ENCODE measurements at places on chromosomes 1 and 21.
A peak's percentile ranks its signal among the peaks of the same experiment; 100 is the strongest.

DNA sequence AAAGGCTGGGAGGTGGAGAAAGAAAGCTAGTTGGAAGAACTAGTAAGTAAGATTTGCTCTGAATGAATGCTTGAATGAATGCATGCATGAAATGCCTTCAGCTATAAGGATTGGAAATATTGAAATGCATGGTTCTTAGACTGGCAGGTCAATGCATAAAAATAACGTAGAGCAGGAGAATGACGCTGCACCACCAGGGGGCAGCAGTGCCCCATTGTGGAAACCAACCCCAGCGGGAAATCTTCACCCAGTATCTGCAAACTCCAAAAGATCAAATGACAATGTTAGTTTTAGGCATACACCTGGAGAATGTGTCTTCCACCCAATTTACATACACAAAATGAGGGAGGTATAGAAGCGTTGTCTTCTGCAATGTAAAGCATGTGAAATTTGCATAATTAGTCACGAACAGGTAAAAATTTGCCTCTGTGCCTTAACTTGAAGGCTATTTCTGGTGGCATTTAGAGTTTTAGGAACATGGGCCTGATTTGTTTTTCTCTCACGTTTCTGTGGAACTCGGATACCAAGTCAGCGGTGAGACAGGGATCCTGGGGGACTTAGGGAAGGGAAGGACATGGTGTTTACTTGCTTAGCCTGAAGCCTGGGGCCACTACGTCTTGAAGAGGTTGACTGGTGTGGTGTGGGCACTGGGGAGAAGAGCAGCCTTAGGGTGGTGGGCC is 78.6 kb downstream of the HHAT start:
- peak; percentile 83 for DNase-seq

GRCh38 chr1:23083714-23084480 is 64.6 kb downstream of the KDM1A start:
- DNase-seq, result no peak

- DNase-seq, result peak; percentile 23
Measured at GRCh38 chr1:71047635-71048607, at the start of gene PTGER3. TSS of gene PTGER3 (minus strand) at chr1:71047816. CDS start at chr1:71047577, 239 bp downstream.

GRCh38 chr1:245154429-245155271 is at the start of gene KIF26B:
TSS of gene KIF26B (plus strand) at chr1:245154985. CDS start at chr1:245155425, 440 bp downstream.
- DNase-seq, result no peak

GRCh38 chr1:41379738-41380130 is 18.5 kb downstream of the FOXO6 start:
- DNase-seq, result no peak

- no peak for DNase-seq
Measured at GRCh38 chr1:228143480-228144192, 3.6 kb downstream of the GUK1 start.

- no peak for DNase-seq
Measured at GRCh38 chr1:54114001-54114400, 38.8 kb downstream of the CDCP2 start.

DNA sequence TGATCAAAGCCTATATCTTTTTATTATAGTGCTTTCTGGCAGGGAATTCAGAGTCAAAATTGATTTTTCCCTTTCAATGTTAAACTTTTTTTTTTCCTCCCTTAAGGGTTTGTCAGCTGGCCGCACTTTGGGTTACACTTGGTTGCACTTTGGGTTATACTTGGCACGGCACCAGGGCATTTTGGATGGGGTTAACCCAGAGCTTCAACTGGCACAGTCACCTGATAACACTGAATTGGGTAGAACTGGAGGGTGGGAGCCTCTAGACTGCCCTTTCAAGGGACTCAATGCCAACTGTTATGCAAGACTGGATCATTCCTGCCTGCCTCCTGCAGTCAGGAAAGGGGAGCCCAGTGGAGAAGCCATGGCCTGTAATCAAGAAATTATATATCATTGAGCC is 211.5 kb downstream of the KCNJ6 start:
- DNase-seq, result no peak

GRCh38 chr1:17633654-17634053 is 94.2 kb downstream of the ARHGEF10L start:
- peak; percentile 74 for DNase-seq

GRCh38 chr1:53573522-53573921 is 114.3 kb downstream of the DMRTB1 start:
- no peak for DNase-seq

- no peak for DNase-seq
Measured at GRCh38 chr1:117657031-117657430, 51.2 kb downstream of the TENT5C start.

DNA sequence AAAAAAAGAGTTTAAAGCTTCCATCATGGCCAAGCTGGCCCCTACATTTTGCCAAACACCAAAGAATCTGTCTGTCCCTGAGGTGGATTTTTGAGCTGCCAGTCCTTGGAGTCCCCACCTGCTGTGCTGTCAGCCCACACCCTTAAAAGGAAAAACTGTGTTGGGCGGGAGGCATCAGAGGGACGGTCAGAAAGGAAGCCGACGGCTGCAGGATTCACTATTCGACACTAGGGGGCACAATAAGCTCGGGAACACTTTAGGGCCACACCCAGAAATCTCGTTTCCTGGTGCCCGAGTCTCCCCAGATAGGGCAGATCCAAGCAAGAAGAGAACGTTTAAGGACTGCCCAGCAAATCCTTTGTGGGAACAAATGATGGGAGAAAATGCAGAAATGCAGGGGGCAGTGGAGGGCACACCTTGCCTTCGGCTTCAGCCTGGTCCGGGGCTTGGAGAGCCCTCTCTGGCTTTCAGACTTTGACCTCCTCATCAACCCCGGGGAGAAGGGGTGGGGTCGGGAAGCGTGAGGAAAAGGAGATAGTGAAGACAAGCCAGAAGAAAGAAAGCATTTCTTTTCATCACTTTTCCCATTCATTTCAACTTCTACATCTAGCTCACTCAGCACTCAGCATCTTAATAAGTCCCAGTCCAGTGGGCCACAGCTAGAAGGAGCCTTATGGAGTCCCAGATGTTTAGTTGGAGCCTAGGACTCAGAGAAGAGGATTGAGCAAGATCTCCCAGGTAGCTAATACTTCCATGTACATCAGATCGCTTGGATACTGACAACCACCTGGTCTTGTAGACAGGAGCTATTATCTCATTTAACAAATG is 5.0 kb upstream of the CTTNBP2NL start:
- DNase-seq, result peak; percentile 99

- DNase-seq, result no peak
Measured at GRCh38 chr21:18937337-18937736, 533.8 kb upstream of the TMPRSS15 start.

DNA sequence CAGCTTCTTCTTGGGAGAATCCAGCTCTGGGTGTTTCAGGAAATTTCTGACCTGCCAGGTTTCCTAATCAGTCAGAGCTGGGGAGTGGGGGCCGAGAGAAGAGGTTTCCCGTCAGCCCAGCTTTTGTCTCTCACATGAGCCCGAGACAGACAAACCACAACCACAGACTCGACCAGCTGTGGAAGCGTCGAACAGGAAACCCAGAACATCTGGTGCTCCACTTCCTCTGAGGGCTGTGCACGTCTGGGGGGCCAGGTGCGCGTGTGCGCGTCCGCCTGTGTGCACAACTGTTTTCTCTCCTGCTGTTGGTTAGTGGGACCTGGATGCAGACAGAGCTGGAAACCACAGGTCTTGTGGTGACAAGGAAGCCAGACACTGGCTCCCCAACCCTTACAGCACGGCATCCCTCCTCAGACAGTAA is 113.0 kb upstream of the SLC25A33 start:
- DNase-seq, result no peak

DNA sequence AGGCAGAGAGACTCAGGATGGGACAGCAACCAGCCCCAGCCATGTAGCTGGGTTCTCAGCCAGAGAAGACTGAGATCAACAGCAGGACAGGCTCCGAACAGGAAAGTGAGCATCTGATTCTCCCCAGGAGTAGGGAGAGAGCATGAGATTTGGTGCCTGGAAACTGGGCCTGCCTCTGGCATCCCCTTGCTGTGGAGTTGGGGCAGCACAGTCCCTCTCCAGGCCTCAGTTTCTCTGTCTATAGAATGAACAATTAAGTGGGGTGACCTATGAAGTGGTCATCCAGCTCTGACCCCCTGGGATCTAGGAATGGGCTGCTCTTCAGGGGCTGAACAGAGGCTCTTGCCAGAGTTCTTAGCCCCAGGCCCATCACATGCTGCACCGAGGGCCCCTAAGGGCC is 55.6 kb downstream of the KLHDC7A start:
- no peak for DNase-seq

DNA sequence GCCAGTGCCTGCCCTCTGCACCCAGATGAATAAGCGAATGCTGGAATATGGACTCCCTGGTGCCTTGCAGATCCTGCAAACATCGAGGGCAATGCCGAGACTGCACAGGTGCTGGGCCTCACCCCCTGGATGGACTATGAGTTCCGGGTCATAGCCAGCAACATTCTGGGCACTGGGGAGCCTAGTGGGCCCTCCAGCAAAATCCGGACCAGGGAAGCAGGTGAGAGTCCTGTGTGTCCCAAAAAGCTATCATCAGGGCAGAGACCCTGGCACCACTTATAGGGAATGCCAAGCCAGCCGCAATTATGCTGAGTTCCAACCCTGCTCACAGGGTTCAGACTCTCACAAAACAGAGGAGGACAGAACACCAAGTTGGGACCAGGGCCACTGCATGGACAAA is 17.2 kb downstream of the TMEM81 start:
- DNase-seq, result no peak

- DNase-seq, result no peak
Measured at GRCh38 chr1:38852780-38853179, 6.8 kb downstream of the RRAGC start.

GRCh38 chr1:208108213-208108608 is 136.0 kb downstream of the PLXNA2 start:
- no peak for DNase-seq

DNA sequence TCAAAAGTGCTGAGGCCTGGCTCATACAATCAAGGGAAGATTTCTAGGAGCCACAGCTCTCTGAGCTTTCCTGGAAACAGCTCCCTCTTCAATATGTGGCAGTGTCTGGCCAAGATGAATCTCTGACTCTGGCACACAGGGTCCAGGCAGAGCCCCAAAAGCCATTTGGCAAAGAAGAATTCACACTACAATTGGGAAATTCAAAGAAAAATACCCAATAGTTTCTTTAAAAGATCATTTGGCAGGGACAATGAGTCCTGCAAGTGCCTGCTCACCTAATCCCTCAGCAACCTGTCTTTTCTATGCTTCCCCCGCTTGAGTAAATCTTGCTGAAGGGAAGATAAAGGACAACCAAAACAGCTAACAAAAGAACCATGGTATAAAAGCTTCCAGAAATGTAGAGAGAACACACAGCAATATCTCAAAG is 124.6 kb downstream of the TGFBR3 start:
- no peak for DNase-seq

- DNase-seq, result no peak
Measured at GRCh38 chr21:25925936-25926335, 191.2 kb downstream of the GABPA start.

- DNase-seq, result no peak
Measured at GRCh38 chr21:43332861-43333297, 94.1 kb downstream of the SIK1 start.

- DNase-seq, result no peak
Measured at GRCh38 chr1:235206533-235207208, 45.6 kb upstream of the RBM34 start.

GRCh38 chr1:12555411-12556367 is 62.3 kb downstream of the DHRS3 start:
- DNase-seq, result no peak

- no peak for DNase-seq
Measured at GRCh38 chr1:214957330-214958137, 125.0 kb upstream of the KCNK2 start.

GRCh38 chr1:115078708-115079107 is 10.6 kb downstream of the TSPAN2 start:
- no peak for DNase-seq

- DNase-seq, result no peak
Measured at GRCh38 chr1:203628201-203629015, 1.8 kb downstream of the ATP2B4 start.

DNA sequence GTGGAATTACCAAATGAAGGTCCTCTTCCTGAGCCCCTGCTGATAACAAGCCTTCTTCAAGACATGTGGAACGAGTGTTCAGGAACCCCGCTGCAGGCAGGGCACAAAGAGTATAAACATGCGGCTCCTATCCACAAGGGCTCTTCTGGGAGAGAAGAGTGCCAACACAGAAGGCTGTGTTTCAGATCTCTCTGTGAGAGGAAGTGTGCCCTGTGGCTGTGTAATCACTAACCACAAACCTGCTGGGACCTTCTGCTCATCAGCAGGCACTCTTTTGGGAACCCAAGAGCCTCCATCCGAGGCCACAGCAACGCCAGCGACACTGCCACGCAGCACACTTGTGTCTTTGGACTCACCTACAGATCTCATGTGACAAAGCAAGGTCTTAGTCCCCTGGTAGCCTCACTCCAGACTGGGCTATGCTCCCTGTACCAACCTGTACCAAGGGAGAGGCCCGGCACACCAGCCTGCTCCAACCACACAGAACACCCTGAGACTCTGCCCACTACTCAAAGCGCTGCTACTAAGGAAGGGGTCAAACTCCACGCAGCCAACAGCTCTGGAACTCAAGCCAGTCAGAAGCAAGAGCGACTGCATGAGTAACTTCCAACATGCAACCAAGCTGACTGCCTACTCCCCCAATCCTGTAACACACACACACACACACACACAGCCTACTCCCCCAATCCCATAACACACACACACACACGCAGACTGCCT is 7.8 kb downstream of the PTTG1IP start:
- DNase-seq, result peak; percentile 45

GRCh38 chr1:176926330-176927086 is 238.0 kb downstream of the ASTN1 start:
- no peak for DNase-seq

DNA sequence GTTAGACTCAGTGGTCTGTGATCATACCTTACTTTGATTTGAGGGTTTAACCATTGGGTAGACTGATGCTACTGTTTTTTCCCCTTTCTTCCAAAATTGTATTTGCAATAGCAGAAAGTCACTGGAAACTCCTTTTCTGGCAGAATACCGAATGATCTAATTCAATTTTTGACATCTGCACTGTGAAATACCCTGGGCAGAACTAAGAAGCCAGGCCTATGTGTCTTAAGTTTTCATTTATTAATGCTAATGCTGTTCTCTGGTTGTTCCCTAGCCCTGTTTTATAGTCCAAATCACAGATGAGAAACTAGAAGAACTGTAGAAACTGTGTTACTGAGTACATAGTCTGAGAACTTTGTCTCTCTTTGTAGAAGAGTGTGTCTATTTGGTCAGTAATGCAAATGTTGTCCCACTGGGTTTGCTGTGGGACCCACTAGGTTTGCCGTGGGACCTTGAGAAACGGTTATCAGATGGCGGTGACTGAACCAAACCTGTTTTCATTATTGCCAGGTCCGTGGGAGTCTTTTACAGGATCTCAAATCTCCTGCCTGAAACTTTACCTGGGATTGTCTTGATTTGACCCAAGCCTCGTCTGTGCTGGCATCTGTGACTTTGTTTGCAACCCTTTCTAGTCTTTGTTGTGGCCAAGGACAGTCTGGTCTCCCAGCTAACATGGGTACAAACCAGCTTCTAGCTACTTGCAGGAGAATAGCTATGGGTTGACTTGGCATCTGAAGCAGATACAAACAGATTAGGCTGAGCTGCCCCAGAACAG is 41.4 kb downstream of the PEX14 start:
- DNase-seq, result peak; percentile 89

DNA sequence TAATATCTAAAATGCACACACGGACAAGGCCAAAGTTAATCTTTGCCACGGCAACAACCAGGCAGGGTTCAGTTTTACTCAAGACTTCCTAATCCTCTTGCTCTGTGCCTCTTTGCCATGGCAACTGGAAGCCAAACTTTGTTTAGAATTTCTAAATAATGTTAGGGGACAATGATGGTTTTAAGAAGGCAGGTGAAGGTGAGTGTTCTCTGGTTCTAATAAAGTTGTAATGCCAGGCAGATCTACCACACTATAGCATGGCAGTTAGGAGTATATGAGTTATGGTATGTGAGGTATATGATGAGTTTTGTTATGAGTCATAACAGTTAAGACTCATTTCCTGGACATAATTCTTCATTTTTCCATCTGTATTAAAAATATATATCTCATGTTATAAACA is 2.7 kb downstream of the PTPRC start:
- peak; percentile 49 for DNase-seq

Measured in inflammatory macrophage treated with lipopolysaccharide for 1 hour (primary cell).